ENCODE measurements at places on chromosomes 4 and X.
A peak's percentile ranks its signal among the peaks of the same experiment; 100 is the strongest.

DNA sequence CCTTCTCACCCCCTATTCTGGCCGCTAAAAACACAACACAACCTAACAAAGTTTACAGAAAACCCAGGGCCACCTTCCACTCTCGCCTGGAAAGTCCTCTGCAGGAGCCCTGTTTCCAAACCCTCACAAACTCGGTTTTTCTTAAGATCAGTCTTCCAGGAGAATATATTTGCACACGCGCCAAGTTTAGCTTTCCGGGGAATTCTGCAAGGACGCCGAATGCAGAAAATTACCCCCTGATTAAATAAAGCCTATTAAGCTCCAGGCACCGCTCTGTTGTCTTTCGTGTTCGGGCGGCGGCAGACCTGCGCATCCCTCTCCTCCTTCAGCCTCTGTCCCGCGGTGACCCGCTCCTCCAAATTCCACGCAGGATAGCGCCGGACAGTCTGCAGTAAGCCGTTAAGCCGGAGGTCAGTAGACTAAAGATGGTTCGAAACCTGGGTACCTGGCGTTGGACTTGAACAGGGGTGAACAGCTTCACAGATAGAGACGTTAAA is 5.0 kb downstream of the MSX1 start:
- no peak for DNase-seq

GRCh38 chrX:139972113-139972512 is 6.8 kb upstream of the CXorf66 start:
- DNase-seq, result no peak

DNA sequence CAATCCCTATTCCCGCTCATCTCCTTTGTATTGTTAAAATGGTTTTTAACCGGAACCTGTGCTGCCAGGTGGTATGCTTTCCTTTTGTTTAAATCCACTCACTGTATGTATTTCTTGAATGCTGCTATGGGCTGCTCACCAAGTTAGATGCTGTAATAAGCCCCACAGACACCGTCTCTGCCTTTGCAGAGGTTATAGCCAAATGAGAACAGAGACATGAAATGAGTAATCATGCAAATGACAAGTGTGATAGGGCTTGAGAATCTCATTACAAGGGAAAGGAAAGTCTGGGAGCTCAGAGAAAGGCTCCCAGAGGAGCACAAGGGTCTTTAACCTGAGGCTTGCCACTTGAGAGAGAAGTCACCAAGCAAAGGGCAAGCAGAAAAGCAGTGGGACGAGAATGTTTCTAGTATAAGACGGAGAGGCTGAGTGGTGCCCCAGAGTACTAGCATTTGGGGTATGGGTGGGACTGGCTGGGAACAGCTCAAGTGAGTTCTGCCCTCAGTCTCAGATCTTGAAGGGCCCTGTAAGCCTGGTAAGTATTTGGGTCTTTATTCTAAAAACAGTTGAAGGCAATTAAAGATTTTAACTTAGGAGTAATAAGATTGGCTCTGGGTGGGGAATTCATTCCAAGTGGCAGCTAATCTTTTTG is 110.8 kb upstream of the H2AZ1 start:
- DNase-seq, result peak; percentile 25

GRCh38 chrX:17846045-17846444 is 15.1 kb downstream of the RAI2 start:
- DNase-seq, result no peak

- no peak for DNase-seq
These were observed 21.3 kb upstream of the NEIL3 start for GRCh38 chr4:177288335-177288734.

DNA sequence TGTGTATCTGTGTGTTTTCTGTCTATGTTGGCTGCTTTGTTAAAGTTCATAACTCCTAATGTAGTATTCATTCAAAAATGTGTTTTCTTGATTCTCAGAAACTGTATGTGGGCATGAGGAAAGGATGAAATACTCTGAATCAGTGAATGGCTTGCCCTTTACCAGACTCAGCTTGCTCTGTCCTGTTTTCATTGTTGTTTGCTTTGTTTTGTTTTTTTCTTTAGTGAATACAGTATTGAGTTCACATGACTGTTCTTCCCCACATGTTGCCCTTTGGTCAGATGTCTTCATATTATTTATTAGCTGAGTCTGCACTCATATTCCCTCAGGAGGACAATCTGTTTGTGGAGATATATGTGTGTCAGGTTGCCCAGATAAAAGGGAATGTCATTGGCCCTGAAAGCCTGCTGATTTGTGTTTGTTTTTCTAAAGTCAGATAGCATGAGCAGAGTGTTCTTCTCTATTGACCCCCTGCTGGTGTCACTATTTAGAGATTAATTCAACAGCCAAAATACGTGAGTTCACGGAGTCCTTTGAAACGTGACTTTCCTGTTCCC is 1184.4 kb downstream of the RPA4 start:
- no peak for DNase-seq

DNA sequence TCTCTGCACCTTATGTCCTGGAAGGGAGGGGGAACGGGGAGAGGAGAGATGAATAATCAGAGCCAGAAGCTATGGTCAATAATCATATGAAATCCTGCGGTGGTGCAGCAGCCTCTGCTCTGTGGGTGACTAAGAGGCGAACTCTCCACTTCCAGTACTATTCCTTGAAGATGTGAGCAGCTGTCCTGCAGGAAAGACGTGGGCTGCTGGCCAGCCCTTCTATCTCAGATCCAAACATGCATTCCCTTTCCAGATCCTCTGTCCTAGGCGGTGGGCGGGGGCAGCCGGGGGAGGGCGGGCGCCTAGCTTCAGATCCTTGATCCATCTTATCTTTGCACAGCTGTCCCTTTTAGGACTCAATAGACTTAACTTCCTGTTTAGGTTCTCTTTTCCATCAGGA is 34.5 kb downstream of the SPINK2 start:
- peak; percentile 54 for DNase-seq

GRCh38 chrX:135698924-135699323 is 14.5 kb upstream of the CT45A1 start:
- DNase-seq, result no peak

GRCh38 chr4:137998666-137999429 is 243.3 kb downstream of the SLC7A11 start:
- no peak for DNase-seq

GRCh38 chr4:54231768-54232688 is 2.9 kb downstream of the PDGFRA start:
- DNase-seq, result no peak

DNA sequence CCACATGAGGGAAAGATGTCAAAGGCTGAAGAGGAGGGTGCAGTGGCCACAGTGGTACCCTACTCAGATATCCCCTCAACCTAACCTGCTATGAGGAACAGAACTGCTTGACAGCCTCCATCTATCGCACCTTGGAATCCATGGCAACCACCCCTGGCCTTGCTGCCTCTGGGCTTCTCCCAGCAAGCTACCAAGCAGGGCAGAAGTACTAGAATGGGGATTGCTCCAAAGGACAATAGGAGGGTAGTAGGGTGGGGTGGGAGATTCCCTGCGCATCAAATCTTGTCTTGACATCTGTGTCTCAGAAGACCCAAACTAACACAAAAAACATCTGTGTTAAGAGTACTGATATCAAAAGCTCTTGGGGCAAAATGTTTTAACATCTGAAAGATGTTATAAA is 118.2 kb downstream of the FBXW7 start:
- DNase-seq, result no peak

GRCh38 chr4:104421566-104421965 is 73.1 kb downstream of the CXXC4 start:
- DNase-seq, result no peak

- no peak for DNase-seq
These were observed 66.3 kb downstream of the TSPAN7 start for GRCh38 chrX:38627683-38628082.

DNA sequence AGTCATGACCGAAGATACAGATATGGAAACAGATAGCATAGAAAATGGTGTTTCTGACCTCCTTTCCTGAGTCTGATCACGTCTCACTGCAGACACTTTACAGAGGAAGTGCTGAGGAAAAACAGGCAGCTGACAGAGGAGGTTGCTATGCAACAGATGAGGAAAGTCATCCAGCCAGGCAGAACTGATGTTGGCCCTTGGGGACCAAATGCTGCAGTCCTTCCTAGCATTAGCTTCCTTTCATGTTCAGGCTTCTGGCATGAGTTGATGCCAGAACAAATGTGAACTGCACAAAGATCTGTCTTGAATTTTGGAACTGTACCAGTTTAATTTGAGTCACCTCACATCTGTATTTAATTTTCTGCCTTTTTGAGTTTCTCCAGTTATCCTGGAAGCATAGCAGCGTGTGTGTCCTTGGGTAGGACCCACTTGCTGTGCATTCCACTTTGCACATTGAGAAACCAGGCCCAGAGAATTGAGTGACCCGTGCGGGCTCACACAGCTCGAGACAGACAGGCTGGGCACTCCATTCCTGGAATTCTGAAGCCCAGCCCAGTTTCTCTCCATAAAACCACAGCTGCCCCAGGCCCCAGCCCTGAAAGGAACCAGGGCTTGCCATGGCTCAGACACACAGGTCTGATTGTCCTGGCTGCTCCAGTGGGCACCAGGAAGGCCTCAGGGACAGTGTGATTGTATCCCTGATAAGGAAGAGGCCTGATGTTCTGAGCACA is 1.4 kb upstream of the MAGED1 start:
- DNase-seq, result no peak

GRCh38 chr4:27763830-27764525 is 903.3 kb downstream of the STIM2 start:
- DNase-seq, result no peak

GRCh38 chr4:6887591-6888371 is 21.8 kb upstream of the TBC1D14 start:
- no peak for DNase-seq

- DNase-seq, result no peak
These were observed 6.2 kb downstream of the CHIC2 start for GRCh38 chr4:54058171-54058570.

- DNase-seq, result no peak
These were observed 228.8 kb upstream of the PGRMC2 start for GRCh38 chr4:128516301-128516969.

GRCh38 chr4:100539706-100540105 is 21.9 kb upstream of the EMCN start:
- DNase-seq, result no peak

DNA sequence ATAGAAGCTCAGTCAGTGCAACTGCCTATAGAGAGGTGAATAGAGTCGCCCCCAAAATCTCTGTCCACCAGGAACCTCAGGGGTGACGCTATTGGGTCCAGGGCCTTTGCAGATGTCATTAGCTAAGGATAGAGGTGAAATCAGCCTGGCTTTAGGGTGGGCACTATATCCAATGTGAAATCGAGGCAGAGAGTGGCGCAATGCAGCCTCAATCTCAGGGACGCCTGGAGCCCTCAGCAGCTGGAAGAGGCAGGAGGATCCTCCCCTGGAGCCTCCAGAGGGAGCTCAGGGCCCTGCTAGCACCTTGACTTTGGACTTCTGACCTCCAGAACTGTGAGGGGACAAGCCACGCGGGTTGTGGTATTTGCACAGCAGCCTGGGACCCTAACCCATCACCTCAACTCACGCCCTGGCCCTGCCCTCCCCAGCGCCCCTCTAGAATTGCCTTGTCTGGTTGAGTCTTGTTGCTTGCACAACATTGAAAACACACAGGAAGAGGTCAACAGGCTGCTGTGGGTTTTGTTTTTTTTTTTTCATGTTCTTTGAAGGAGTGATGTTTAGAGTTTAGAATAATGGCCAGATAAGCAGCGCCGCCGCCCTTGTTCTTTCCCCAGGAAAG is 89.4 kb upstream of the PSAPL1 start:
- DNase-seq, result no peak

DNA sequence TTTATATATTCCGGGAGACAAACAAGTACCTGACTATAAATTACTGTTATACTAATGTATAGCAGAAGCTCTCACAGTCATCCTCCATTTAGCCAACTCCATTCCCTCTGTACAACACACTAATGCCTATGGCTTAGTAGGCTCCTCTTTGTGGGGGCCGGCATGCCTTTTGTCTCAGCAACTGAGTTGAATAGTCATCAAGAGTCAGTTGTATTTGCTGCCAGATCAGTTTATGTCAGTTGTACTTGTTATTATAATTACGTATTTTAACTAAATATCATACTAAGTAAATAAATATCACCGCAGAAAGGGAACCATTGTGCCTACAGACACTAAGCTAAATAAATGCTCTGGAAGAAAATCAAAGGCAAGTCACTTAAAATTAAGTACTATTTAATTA is 9.9 kb downstream of the PRMT9 start:
- DNase-seq, result peak; percentile 29

DNA sequence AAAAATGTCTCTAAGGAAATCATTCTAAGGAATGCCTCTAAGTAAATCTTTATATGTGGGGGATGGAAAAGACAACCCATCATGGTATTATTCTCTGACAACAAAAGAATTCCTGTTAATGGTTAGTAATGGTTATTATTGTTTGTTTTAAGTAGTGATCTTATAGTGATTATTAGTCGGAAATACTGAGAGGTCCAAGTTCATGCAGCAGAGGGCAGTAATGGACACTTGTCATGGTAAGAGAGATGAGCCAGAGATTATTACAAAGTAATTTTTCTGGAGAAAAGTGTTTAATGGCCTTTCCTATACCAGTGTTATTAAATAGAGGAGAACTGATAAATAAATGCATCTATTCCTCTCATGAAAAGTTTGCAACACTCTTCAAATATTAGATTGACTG is 8.1 kb upstream of the DKK2 start:
- no peak for DNase-seq

- no peak for DNase-seq
These were observed 2751.1 kb downstream of the ARAP2 start for GRCh38 chr4:33493231-33493630.

DNA sequence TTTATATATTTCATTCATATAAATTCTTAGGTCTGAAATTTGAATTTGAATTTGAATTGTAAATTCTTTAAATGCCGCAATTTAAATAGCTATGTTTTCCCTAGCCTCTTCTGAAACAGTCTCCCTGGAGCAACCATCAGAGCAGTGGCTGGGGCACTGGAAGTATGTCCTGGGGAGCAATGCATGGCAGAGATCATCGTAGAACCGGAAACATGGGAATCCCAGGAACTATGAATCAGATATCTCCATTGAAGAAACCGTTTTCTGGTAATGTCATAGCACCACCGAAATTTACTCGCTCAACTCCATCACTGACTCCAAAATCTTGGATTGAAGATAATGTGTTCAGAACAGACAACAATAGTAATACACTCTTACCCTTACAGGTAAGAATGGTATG is 4.9 kb downstream of the CPEB2 start:
- no peak for DNase-seq

DNA sequence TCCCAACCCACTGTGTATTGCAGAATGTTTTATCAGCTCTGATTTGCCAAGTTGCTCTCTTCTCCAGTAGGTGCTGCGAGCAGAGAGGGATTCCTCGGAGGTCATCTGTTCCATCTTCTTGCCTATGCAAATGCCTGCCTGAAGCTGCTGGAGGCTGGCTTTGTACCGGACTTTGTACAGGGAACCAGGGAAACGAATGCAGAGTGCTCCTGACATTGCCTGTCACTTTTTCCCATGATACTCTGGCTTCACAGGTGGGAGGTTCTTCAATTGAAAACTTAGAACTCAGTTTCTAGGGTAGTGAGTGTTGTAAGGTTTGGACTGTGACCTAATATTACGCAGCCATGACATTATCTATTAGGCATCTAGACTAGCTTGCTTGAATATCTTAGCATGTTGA is 24.9 kb downstream of the AR start:
- no peak for DNase-seq

- DNase-seq, result no peak
These were observed 202.3 kb upstream of the CENPE start for GRCh38 chr4:103400405-103400804.

All from COR-L47 (cell line).